ENCODE measurements at places on chromosomes 13 and 19.

DNA sequence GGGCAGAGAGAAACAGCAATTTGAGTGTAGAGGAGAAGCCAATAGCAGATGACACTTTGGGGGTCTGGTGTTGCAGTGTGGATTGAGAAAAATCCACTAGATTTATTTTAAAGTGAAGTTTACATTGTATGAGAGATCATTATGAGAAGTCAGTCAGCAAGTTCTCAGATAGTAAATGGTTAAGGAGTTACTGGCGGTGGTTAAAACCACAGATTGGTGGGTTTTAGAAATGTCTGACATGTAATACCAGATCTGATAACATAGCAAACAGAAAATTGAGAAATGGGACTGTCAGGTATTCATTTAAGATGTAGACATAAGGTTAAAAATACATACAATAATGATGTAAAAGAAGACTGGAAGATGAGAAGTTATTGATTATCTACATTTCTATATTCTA lies 7.2 kb downstream of the ABHD13 start:
- no peak for DNase-seq

- no peak for DNase-seq
Measured at GRCh38 chr19:1882089-1882785, 3.1 kb downstream of the ABHD17A start.

DNA sequence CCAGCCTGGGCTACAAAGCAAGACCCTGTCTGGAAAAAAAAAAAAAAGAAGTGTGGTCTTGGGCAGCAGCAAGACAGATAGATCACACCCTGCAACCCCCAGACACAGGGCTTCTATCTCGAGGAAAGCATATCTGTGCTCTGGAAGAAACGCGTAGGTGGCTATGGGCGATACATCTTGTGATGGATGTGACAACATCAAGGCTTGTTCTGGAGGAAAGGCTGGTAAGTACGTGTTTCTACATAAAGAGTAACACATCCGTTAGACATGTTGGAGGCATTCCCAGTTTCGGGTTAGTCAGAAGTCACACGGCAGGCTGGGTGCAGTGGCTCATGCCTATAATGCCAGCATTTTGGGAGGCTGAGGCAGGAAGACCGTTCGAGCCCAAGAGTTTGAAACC lies 6.6 kb upstream of the DHDH start:
- DNase-seq = no peak

GRCh38 chr13:67829641-67830040 lies 599.5 kb upstream of the PCDH9 start:
- DNase-seq = no peak

GRCh38 chr19:5789886-5790558 lies 941 bp downstream of the DUS3L start:
- no peak for DNase-seq

Data from vagina (tissue), 2 donors.